ENCODE measurements at places on chromosomes 4 and X.

DNA sequence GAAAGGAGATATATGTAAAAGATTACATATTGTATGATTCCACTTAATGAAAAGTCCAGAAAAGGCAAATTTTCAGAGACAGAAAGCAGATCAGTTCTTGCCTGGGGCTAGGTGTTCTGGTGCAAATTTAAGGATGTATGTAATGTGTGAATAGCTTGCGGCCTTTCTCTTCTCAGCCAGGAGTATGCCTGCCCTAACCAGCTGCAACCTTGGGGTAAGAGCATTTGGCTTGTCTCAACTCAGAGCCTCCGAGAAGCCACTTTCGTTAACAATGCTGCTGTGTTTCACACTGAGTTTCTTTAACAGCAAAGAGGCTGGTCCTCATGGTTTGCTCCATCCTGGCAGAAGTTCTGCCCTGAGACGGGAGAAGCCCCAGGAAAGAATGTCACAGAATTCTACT lies 102.7 kb downstream of the SPCS3 start:
- DNase-seq = no peak
- H3K36me3 ChIP-seq = no peaks in the 10 kb centered on the region
- H3K27me3 ChIP-seq = no peaks in the 10 kb centered on the region
- H3K4me3 ChIP-seq = no peak overlapping the region
- no peak overlapping the region for H3K27ac ChIP-seq

GRCh38 chr4:113131621-113132020 lies 82.2 kb downstream of the ANK2 start:
- H3K4me3 ChIP-seq = no peak overlapping the region
- DNase-seq = no peak

DNA sequence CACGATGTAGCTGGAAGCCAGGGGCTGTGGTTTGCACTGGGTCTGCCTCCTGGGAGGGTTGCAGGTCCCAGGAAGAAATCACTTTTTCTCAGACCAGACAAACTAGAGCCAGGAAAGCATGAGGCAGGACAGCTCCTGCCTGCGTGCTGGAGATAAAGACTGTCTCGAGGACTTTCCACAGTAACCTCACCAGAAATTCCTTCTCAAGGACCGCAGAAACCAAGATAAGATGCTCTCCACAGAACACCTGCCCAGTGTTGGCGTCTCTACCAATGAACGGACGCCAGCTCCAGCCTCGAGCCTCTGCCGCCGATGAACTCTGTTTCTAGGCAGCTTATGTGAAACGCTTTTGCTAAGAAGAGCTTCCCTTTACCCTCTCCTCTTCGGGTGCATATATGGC lies 76.9 kb upstream of the AFAP1 start:
- H3K27ac ChIP-seq = no peak overlapping the region
- no peaks in the 10 kb centered on the region for H3K27me3 ChIP-seq
- no peaks in the 10 kb centered on the region for H3K4me1 ChIP-seq
- no peak overlapping the region for H3K4me3 ChIP-seq

DNA sequence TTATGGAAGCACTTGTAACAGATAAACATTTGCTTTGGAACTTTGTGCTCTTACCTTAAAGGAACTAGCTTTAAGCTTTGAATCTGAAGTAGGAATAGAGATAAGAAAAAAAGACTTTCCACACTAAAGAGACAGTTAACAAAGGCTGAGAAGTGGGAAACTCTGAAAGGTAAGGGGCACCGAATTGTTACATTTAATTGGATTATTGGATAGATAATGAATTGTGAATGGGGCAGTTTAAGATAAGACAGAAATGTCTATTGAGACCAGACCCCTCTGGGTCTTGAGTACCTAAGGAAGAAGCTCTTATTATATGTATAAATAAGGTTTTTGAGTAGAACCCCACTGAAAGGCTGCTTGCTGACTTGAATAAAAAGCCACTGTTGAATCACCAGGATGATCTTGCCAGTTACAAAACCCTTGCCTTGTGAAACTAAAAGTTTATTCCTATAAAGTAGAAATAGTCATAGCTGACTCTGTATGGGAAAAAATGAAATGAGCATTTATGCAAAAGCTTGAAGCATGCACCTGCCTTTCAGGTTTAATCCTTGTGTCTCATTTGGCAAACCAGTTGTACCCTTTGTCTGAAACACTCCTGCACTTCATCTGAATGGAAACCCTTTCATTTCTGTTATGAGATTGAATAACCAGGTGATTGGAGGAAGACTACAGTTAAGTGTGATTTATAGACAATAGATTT lies 423.2 kb downstream of the RPA4 start:
- no peak for DNase-seq
- no peak overlapping the region for H3K4me3 ChIP-seq
- no peaks in the 10 kb centered on the region for H3K4me1 ChIP-seq
- no peaks in the 10 kb centered on the region for H3K27me3 ChIP-seq
- no peaks in the 10 kb centered on the region for H3K36me3 ChIP-seq

- H3K36me3 ChIP-seq = no peaks in the 10 kb centered on the region
- DNase-seq = no peak
- no peak overlapping the region for H3K27ac ChIP-seq
Measured at GRCh38 chr4:28378109-28378830, 1517.6 kb downstream of the STIM2 start.

- DNase-seq = no peak
- H3K27ac ChIP-seq = no peak overlapping the region
- H3K27me3 ChIP-seq = no peaks in the 10 kb centered on the region
- H3K4me1 ChIP-seq = peaks cover under 1% of the 10 kb centered on the region
Measured at GRCh38 chr4:57158221-57158620, 48.0 kb upstream of the IGFBP7 start.

DNA sequence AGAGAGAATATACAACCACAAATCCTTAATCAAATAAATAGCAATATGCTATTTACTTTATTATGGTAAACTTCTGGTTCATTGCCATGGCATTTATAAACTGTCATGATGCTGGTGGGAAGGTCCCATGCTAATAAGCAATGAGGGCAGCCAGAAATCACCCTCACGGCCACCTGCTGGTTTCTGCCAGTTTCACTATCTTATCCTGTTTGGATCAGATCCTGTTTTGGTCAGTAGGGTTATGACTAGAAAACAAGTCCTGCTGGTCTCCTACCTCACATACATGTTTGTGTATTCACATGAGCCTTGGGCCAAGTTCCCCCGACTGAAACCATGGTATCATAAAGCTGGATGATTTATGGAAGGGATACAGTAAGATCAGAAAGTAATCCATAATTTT lies 28.1 kb downstream of the XAGE5 start:
- no peak for DNase-seq
- H3K27ac ChIP-seq = no peak overlapping the region
- H3K4me3 ChIP-seq = no peak overlapping the region
- no peaks in the 10 kb centered on the region for H3K36me3 ChIP-seq
- H3K27me3 ChIP-seq = no peaks in the 10 kb centered on the region

DNA sequence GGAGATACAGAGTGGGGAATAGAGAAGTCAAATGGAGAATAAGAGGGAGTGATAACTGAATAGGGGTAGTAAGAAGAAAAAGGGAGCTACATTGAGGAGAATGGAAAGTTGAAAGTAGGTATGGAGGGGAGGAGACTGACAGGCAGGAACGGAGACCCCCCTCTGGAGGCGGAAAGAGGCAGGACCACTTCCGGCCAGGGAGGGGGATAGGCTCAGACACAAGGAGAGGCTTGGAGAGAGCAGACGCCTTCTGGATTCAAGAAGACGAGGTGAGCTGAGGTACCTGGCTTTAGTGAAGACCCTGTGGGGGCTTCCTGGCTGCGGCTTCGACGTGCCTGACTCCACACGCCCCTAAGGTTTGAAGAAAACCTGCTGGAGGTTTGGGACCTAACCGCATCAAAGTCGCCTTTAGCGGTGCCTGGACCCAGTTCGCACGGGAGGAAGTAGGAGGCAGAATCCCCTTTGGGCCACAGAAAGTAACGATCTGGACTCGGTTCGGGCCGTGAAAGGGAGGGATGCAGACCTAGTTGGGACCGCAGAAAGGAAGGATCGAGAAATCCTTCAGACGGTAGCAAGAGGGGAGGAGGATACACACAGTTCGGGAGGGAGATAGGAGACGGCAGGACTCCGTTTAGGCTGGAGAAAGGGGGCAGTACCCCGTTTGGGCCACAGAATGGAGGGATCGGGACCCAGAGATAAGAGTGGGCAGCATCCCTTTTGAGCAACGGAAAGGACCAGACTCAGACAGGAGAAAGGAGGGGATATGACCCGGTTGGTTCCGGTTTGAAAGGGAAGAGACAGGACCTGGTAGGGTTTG lies at the start of gene TRO:
TRO (plus strand) TSS at position 215 of the 817 bp plus-strand sequence. CDS start 1,423 bp downstream, outside the sequence.
- no peaks in the 10 kb centered on the region for H3K27me3 ChIP-seq
- H3K27ac ChIP-seq = no peak within 1 kb of the TSS
- no peak for DNase-seq
- H3K4me1 ChIP-seq = no peaks in the 10 kb centered on the region
- H3K4me3 ChIP-seq = no peak within 1 kb of the TSS

DNA sequence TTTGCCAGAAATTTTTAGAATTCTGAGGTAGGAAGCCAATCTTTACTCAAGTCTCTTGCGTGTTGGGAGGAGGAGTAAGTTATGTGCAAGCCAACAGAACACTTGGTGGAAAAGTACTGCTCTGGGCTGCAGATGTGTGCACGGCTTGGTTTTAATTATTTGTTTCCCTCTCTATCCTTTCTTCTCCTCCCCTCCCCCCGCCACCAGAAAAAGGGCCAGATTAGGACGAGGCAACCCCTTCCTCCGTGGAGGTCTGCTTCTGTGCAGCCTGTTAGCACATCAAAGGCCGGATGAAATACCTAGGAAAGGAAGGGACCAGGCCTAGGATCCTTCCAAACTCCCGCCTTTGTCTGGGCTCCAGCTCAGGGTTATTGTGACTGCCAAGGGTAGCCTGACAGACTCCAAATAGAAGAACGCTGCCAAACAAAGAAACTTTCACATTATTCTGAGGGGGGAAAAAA lies 1.0 kb upstream of the PGRMC1 start:
- H3K27me3 ChIP-seq = no peaks in the 10 kb centered on the region
- H3K27ac ChIP-seq = no peak overlapping the region
- H3K4me1 ChIP-seq = peaks cover 18% of the 10 kb centered on the region
- H3K36me3 ChIP-seq = no peaks in the 10 kb centered on the region

DNA sequence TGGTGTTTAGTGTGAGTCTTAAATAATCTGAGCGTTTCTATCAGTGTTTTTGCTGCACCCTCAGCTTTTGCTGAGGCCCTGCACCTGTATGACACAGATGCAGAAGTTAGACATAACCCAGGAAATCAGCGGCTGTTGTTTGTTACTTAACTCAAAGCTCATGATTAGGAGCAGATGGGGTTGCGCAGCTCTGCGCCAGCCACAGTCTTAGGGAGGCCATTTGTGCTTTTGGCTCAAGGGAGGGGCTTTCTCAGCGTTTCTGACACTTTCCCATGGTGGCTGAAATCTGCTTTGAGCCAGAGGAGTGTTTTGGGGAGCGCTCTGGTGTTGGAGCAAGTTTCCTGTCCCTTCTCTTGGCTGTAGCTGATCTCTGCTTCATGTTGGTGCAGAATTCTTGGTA lies 433.8 kb downstream of the NAF1 start:
- H3K27me3 ChIP-seq = no peaks in the 10 kb centered on the region
- H3K27ac ChIP-seq = no peak overlapping the region
- H3K4me1 ChIP-seq = no peaks in the 10 kb centered on the region
- no peaks in the 10 kb centered on the region for H3K36me3 ChIP-seq
- no peak overlapping the region for H3K4me3 ChIP-seq

DNA sequence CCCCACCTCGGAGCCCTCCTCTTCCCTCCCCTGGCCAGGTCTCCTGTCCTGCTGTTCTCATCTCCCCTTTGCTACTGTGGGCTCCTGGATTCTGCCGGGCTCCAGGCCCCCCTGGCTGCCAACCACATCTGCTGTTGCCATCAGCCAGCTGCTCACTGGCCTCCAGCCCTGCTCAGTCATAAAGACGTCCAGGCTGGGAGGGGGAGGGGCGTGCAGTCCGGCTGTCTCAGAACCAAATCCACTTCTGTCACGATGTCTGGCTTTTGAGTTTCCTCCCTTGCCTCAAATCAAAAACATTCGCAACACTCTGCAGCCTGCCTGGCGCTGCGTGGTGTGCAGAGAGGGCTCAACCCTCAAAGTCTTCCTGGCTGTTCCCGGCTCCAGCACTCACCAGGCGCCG lies 7.1 kb downstream of the RASL11B start:
- DNase-seq = peak; percentile 16
- no peak overlapping the region for H3K27ac ChIP-seq
- no peaks in the 10 kb centered on the region for H3K36me3 ChIP-seq

GRCh38 chr4:52588097-52588496 lies 71.0 kb downstream of the USP46 start:
- peak; percentile 59 for DNase-seq
- H3K4me3 ChIP-seq = no peak overlapping the region
- no peaks in the 10 kb centered on the region for H3K4me1 ChIP-seq
- no peaks in the 10 kb centered on the region for H3K36me3 ChIP-seq
- H3K27ac ChIP-seq = no peak overlapping the region

- H3K4me1 ChIP-seq = no peaks in the 10 kb centered on the region
- no peak overlapping the region for H3K27ac ChIP-seq
- H3K27me3 ChIP-seq = no peaks in the 10 kb centered on the region
- H3K4me3 ChIP-seq = no peak overlapping the region
- DNase-seq = no peak
Measured at GRCh38 chr4:78616046-78616498, 64.5 kb downstream of the ANXA3 start.

GRCh38 chr4:158051401-158052235 lies 121.2 kb downstream of the GASK1B start:
- H3K4me3 ChIP-seq = no peak overlapping the region
- no peak overlapping the region for H3K27ac ChIP-seq
- DNase-seq = peak; percentile 44

- no peak for DNase-seq
- H3K36me3 ChIP-seq = peaks cover 4% of the 10 kb centered on the region
- H3K27ac ChIP-seq = no peak overlapping the region
- no peaks in the 10 kb centered on the region for H3K27me3 ChIP-seq
- H3K4me3 ChIP-seq = no peak overlapping the region
- H3K4me1 ChIP-seq = no peaks in the 10 kb centered on the region
Measured at GRCh38 chr4:152327606-152328453, 208.1 kb downstream of the FBXW7 start.

DNA sequence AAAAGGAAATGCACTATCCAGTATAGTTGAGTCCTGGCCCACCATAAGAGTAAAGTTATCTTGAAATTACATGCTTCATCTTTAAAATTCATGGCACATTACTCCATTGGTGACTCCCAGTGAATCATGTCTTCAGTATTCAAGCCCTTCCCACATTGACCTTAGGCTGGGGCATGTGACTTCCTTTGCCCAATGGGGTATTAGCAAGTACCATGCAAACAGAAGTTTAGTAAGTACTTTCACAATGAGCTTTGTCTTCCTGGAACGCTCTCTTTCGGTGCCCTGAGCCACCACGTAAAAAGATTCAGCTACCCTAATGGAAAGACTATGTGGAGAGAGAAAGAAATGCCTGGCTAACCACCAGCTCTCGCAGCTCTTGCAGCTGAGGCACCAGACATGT lies 235.4 kb downstream of the HNRNPD start:
- H3K4me3 ChIP-seq = no peak overlapping the region
- no peak overlapping the region for H3K27ac ChIP-seq
- no peaks in the 10 kb centered on the region for H3K36me3 ChIP-seq
- H3K4me1 ChIP-seq = no peaks in the 10 kb centered on the region

- no peaks in the 10 kb centered on the region for H3K27me3 ChIP-seq
- peaks cover 24% of the 10 kb centered on the region for H3K4me1 ChIP-seq
- DNase-seq = peak; percentile 21
- H3K36me3 ChIP-seq = no peaks in the 10 kb centered on the region
- no peak overlapping the region for H3K27ac ChIP-seq
Measured at GRCh38 chr4:1204828-1205585, 32.6 kb upstream of the SPON2 start.
